ENCODE measurements at places on chromosomes 3 and 15. TPM values are rescaled to one million over a fixed set of nuclear protein-coding genes. Genes with fewer than 3 reads are reported as not detected.

Gene ASB14
- 10.2 TPM for total RNA-seq

Gene SLC9C1
- 0.32 TPM for total RNA-seq

- DNase-seq = no peak
Measured at GRCh38 chr3:97932387-97932801, 39.8 kb downstream of the RIOX2 start.

DNA sequence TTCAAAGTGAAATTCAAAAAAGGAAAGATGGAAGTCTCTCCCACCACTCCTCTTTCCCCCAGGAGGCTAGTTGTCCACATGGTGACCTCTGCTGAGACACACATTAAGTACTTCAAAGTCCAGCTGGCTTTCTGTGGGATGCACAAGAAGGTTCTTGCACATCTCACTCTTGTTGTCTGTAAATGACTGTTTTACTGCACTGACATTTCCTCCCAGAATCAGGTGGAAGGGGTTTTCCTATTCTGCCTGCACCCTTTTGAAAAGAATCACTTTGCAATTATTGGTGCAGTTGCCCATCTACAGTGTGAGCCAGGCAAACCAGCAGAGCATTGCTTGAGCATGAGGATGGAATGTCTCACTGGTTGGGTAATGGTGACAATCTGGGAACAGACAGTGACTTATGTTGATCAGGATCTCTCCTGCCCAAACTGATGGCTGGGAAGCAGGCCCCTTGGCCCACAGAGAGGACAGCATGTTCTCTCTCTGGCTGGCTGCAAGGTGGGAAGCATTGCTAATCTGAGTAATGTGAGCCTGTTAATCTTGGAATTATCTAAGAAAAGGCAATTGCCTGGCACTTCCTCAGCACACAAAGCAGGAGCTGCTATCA, 347.7 kb upstream of the SATB1 start:
- no peak for DNase-seq

DNA sequence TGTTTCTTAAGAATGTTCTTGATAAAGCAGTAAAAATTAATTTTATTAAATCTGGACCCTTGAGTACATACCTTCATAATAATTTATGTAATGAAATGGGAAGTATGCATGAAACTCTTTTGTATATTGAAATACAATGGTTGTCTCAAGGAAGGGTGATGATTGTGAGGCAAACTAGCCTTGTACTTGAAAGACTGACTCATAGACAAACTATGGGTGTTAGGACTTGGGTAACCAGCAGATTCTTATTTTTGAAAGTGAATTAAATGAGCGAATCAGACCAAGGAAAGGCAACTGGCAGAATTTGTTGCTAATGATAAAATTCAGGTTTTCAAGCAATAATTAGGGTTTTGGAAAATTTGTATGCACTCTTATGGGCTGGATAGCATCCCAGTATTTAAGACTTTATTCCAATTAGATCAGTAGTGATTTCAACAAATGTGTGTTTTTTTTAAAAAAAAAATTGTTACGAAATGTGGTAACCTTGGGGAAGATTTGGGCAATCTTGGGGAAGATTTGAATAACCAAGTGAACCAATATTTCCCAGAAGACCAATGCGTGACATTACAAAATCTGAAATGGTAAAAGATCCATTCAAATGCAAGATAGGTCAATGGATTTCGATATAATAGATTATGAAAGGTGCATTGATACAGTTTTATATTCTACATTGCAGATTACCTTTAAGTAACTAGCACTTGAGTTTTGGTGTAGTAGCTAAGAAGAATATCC, 42.0 kb downstream of the ATP2C1 start:
- DNase-seq = no peak

- DNase-seq = no peak
Measured at GRCh38 chr3:177725165-177725564, 527.9 kb upstream of the TBL1XR1 start.
